ENCODE measurements at places on chromosomes 2 and 18. TPM values are rescaled to one million over a fixed set of nuclear protein-coding genes. Genes with fewer than 3 reads are reported as not detected.

Gene HNMT
- total RNA-seq = 20.6 TPM

Gene MXD1
- 7.4 TPM for total RNA-seq

GRCh38 chr2:120745420-120746111, 9.9 kb downstream of the GLI2 start:
- no peak for DNase-seq

DNA sequence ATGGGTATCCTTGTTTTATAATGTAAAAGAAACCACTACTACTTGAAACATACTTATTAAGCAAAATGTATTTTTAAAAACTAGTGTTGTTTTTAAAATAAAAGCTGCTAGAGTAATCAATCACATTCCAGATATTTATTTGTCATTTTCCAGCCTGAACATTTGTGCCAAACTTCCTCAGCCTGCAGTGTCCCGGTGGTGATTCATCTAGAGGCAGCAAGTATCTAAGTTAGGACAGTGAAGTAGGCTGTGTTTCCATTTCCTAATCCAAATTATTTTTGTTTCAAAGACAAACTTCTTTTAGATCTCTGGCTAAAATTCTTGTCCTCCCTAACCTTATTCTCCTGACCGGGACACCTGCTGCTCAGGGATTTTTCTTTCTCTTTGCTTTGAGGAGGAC, 12.8 kb upstream of the GCG start:
- no peak for DNase-seq

GRCh38 chr2:159128191-159128590, 158.3 kb downstream of the WDSUB1 start:
- no peak for DNase-seq

- no peak for DNase-seq
Measured at GRCh38 chr2:43399515-43400264, 173.3 kb upstream of the ZFP36L2 start.

- DNase-seq = no peak
Measured at GRCh38 chr18:50199346-50199855, 4.5 kb upstream of the MYO5B start.

DNA sequence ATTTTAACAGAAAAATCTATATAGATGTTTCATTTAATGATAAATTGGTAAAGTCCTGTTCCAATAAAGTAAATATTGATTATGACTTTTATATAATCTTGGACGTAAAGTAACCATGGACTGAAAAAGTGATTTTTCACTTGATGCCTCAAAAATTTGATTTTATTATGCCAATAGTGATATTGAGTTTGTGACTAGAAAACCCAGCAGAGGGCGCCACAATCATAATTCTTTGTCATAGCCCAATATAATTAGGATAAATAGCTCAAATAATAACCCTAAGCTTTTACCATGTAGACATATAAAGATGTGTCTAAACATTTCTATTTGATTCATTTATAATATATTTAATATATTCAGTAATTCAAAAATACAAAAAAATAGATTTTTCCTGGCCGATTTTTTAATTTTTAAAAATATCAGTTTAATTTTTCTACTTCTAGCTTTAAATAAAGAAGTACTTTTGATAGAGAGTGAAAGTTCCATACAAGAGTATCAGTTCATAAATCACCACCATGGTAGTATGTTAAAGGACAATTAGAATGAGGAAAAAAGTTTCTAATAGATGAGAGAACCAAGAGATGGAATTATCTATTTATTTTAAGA, 30.7 kb downstream of the CAMKMT start:
- DNase-seq = peak; percentile 19

GRCh38 chr2:189060096-189060642, 86.0 kb downstream of the COL3A1 start:
- DNase-seq = no peak

DNA sequence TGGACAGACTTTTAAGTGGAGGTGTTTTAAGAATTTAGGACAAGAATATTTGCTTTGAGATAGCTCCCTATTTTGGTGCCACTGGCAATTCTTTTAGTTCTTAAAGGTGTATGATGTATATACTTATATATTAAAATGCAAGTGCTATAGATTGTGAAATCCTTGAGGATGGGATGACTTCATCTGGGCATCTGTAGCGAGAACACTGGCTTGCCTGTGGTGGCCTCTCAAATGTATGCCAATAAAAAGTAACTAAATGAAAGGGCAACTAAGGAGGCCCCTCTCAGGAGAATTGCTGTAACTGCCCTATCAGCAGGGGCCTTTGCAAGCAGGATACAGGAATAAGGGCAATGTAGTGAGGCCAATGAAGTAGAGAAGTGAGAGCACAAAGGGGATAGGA, 2.6 kb upstream of the THUMPD2 start:
- no peak for DNase-seq

DNA sequence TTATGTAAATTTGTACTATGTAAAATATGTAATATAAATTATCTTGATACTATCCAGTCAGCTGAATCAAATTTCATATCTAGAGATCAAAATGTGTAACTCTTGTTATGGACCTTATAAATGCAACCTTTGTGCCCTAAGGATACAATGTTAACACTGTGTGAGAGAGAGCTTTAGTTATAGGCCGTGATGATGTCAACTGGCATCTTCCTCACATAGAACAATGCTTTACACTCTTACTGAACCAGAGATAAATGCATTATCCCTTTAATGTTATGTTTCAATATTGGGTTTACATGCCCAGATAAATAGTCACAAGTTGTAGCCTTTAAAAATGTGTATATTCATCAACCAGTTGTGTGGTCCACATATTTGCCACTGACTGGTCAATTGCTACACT, 115.1 kb downstream of the KCNJ3 start:
- no peak for DNase-seq

GRCh38 chr2:191933307-191934105, 86.6 kb upstream of the CAVIN2 start:
- no peak for DNase-seq

GRCh38 chr2:24174851-24175277, at the start of gene FAM228A:
Gene FAM228A (plus strand): TSS chr2:24175053. CDS start chr2:24175481, 428 bp downstream.
- no peak for DNase-seq

DNA sequence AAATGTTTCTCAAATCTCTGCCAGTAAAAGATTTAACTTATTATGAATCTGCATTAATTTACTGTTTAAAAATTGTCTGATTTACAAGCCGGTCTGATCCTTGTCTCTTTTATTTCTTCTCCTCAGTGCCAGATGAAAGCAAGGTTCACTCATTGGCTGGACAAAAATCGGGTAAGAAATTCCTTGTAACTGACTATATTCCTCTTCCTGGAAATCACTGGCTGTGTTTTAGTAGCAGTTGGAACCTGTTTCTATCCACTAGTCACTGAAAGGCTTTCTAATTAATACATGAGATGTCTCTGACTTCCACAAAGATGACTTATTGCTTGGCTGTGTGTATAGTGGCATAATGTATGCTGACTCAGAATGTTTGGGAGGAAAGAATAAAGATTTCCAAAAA, 436.6 kb upstream of the NRP2 start:
- no peak for DNase-seq

Measured in adrenal gland (tissue), 19 donors.